ENCODE measurements at places on chromosomes 2 and 18. TPM values are rescaled to one million over a fixed set of nuclear protein-coding genes. Genes with fewer than 3 reads are reported as not detected.

DNA sequence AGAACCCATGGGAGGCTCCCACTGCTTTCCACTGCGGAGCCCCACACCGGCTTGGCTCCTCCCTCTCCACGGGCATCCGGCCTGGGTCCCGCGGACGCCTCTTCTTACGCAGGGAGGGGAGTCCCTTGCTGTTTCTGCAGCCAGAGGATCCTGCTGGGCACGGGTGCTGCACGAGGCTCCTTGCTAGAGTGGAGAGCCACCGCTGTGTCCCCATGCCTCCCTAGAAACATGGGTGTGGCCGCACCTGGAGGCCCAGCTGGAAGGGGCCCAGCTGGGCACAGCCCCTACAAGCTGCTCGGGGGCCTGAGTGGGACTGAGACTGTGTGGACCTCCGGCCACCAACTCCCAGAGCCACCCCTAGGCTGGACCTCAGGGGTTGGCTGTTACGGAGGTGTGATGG, 67.7 kb upstream of the GPC1 start:
- DNase-seq = no peak

The LINC00305 gene
- not detected for total RNA-seq

DNA sequence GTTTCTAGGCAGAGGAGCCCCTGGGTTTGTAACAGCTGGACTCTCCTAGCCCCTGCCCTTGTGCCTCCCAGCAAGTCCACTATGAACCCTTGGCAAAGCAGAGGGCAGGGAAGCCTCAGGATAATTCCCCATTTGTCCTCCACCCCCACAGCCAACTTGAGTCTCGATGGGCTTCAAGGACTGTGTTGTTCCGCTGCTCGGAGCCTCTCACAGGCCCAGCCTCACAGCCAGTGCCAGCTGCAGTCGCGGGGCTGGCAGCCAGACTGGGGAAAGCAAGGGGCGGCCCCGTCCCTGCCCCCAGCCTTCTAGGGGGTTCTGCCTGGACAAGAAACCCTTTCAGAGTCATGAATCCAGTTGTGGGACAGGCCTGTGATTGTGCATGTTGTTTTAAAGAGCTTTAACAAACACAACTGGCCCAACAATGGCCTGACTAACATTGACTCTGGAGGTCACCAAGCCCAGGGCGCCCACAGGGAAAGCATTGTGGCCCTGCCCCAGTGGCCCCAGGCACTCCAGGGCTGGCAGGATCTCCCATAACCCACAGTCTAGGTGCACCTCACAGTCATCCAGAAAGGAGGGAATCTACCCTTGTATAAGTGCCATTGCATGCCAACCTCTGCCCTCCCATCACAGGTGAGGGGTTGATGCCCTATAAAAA, 71.8 kb upstream of the DAPL1 start:
- DNase-seq = no peak

DNA sequence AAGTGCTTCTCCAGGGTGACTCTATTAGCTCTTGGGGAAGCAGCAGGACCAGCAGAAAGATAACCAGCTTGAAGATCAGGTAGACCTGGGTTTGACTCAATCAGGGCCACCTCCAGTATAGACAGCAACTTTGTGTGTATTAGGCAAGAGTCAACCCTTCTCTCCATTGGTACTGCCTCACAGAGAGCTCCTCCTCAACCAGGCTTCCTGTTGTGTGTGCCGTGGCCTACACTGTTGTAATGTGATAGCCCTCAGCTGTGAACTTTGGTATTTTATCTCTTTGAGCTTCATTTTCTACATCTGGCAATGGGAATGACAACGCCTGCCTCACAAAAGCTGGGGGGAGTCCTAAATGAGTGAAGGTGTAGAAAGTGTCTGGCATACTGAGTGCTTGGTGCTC, 17.0 kb upstream of the MAP3K20 start:
- DNase-seq = no peak

The ACSL3 gene
- total RNA-seq = 18.9 TPM

GRCh38 chr2:237766340-237766739, 32.2 kb upstream of the RBM44 start:
- no peak for DNase-seq
